ENCODE measurements at places on chromosomes 4 and X.

- no peak for DNase-seq
Measured at GRCh38 chrX:108312957-108313356, 125.3 kb downstream of the COL4A6 start.

DNA sequence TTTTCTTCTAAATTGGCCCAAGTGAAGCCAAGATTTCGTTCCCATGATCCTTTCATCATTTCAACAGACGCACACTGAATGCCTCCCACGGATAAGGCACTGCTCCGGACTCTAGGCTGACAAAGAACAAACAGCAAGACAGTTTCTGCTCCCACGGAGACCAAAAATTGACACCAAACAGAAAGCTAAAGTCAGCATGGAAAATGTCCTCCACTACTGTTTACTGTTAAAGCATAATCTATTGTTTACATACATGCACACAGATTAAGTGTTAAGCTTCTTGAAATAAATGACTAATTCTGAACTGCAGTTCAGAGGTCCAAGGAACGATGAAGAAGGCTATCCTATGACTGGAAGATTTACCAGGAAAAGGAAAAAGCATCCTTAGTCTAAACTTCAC lies 199.6 kb downstream of the AASDH start:
- DNase-seq = no peak

GRCh38 chr4:151215295-151215694 lies 61.7 kb upstream of the PRSS48 start:
- no peak for DNase-seq

DNA sequence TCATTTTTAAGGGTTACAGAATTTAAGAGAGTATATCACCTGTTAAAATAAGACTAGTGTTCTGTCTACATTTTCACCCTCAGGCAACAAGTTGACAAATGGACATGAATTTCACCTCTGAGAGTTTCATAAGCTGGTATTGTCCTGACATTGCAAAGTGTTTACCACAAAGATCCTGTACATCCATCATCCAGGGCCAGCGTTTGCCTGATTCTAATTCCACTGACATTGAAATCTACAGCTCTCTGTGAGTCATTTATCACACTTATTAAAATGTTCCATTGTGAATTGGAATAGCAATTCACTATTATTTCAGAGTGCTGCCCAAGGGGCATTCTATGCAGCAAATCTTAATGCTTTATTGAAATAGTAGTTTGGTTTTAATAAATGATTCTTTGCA lies 1499.4 kb upstream of the PCDH7 start:
- no peak for DNase-seq

DNA sequence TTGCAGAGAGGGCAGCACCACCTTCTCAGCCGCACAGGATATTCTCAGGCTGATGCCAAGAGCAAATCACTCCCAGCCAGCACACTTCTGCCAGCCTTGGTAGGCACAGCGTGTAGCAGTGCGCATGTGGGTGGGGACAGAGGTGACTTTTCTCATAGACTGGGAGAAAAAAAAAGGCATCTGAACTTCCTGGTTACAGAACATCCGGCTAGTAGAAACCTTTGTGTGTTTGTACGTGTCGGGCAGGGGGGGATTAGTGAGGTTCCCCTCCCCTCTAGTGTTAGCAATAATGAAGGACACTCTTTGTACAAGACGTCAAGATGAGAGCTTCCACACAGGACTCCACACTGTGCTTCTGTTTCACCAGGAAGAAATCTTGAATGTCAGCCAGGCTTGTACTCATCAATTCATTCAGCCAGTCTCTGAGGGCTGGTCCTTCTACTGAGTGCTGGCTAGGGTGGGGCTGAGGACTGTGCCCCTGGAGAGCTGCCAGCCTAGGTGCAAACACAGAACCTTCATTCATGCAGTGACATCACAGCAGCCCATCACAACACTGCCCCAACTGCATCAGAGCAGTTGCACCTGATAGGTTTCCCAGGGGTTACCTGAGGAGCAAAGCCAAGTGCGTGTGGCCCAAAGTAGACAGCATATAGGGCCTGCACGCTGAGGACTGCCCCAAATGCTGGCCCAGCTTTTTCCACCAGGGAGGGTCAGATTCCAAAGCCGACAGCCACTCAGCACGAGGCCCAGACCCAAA lies 34.7 kb downstream of the SLC25A5 start:
- no peak for DNase-seq

GRCh38 chr4:70728091-70728490 lies 6.3 kb downstream of the RUFY3 start:
- DNase-seq = no peak

DNA sequence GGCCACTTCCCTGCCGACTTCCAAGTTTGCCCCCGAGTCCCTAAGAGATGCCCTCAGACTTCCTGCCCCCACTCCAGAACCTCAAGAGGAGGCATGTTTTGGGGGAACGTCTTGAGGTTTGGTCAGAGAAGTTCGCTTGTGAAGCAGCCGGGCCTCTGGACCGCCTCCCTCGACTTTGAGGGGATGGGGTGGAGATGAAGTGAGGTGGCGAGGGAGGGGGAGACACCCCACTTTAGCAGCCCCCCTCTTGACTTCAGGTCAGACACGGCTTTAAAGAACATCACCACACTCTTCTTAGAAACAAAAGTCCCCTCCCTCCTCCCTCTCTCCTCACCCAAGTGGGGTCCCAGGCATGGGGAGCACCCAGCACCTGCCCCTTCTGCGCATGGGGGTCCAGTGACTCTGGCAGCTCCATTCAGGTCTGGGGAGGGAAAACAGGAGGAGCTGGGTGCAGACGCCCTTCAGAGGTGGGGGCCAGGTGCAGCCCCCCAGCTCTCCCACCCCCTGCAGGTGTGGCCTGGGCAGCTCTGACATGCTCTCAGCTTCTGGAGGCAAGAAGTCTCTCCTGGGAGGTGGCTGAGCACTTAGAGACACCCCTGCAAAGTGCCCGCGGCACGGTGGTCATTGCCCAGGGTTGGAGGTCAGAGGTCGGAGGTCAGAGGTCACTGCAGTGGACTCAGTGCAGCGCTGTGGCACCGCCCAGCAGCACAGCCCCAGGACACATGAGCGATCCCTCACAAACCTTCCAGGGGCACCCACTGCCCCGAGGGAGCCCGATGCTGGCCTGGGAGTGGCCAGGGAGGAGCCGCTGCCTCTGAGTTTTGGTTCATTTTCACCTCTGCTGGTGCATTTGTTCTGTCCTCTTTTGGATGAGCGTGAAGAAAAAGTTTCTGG lies 108.8 kb downstream of the CPZ start:
- DNase-seq = no peak

DNA sequence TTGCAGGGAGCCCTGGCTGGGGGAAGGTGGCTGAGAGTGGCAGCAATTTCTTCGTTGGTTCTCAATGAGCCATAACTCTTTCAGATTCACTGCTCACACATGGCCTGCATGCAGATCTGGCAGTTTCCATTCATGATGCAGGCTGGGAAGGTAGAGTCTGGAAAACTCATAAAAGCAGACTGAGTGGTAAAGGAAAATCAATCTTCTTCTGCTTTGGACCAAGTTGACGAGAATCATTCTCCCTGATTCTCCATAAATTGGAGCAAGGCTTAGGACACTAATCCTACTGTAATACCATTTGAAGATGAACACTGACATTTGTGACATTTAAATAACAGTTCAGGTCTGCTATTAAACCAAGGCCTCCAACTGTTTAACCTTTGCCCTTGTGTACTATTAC lies 35.3 kb upstream of the HAND2 start:
- DNase-seq = no peak

GRCh38 chrX:136856551-136856950 lies 24.0 kb downstream of the RBMX start:
- DNase-seq = no peak

Measured in stimulated activated CD8-positive, alpha-beta memory T cell treated with anti-CD3 and anti-CD28 coated beads, Interleukin-4, amount 100 ng/mL, for 4 hours (primary cell).